ENCODE measurements at places on chromosomes 12 and 14.
A peak's percentile ranks its signal among the peaks of the same experiment; 100 is the strongest.

- no peak for ATAC-seq
Measured at GRCh38 chr12:63862969-63863230, 18.4 kb downstream of the SRGAP1 start.

DNA sequence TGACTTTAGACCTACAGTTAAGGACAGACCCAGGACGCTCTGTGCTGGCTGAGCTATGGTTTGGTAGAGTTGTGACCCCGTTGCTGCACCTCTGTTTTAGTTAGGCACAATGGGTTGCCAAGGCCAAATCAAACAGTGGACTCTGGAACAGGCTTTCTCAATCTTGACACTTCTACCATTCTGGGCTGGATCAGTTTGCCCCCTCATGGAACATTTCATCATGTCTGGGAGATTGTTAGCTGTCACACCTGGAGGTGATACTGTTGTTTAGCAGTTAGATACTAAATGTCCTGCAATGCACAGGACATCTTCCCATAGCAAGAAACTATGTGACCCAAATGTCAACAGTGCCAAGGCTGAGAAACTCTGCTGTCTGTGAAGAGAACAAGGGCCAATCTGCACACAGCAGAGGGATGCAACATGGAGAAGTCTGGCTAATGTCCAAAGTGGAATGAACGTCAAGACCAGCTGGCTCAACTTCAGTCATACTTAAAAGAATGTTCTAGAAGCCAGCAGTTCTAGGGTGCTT, 65.6 kb upstream of the DICER1 start:
- no peak for ATAC-seq

GRCh38 chr14:24053548-24054323, 1.9 kb downstream of the CARMIL3 start:
- ATAC-seq = no peak

GRCh38 chr14:55423969-55424368, 12.3 kb upstream of the ATG14 start:
- no peak for ATAC-seq

GRCh38 chr12:51247523-51248206, 9.0 kb downstream of the DAZAP2 start:
- no peak for ATAC-seq

DNA sequence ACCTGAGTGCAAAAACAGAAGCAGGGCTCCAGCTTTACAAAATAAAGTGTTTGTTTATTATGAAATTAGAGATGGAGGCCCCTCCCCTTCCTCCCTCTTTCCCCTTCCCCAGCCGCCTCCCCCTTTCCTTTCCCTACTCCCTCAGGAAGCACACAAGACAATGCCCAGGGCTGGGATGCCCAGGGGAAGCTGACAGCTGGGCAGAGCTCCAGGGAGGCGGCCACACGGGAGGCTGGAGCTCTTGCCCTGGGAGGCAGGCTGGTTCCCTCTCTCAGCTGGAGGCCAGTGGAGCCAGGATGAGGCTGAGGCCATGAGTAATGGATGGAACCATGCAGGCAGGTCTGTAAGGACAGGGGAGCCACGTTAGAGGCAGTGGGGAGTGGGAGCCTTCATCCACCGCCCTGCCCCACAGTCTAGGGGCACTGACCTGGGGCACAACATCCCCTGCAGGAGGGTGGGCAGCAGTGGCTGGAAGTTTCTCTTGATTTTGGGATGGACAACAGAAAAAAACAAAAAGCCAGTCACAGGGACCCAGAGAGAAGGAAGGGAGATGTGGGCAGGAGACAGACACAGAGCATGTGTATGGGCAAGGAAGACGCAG, 5.1 kb downstream of the PSMB11 start:
- ATAC-seq = no peak

DNA sequence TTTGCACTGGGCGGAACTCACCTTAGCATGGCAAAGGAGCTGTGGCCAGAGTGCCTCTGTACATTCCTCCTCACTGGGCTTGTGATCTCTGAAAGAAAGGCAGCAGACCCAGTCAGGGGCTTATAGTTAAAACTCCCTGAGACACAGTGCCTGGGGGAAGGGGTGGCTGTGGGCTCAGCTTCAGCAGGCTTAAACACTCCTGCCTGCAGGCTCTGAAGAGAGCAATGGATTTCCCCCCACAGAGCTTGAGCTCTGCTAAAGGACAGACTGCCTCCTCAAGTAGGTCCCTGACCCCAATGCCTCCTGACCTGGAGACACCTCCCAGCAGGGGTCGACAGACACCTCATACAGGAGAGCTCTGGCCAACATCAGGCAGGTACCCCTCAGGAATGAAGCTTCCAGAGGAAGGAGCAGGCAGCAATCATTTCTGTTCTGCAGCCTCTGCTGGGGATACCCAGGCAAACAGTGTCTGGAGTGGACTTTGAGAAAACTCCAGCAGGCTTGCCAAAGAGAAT, 327.5 kb upstream of the SLC16A7 start:
- ATAC-seq = no peak

- ATAC-seq = no peak
Measured at GRCh38 chr12:38161123-38162000, 155.2 kb upstream of the ALG10B start.

DNA sequence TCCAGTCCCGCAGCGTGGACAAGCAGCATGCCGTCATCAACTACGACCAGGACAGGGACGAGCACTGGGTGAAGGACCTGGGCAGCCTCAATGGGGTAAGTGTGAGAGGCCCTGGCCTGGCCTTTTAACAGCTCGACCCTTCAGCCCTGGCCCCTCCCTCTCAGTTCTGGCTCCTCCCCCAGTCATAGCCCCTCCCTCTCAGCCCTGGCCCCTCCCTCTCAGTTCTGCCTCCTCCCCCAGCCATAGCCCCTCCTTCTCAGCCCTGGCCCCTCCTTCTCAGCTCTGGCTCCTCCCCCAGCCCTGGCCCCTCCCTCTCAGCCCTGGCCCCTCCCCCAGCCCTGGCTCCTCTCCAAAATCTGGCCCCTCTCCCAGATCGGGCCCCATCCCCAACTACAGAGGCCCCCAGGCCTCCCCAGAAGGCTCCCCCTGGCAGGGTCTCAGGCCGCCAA, 11.2 kb downstream of the CEP170B start:
- peak; percentile 29 for ATAC-seq

GRCh38 chr12:97142737-97143410, 235.8 kb downstream of the NEDD1 start:
- no peak for ATAC-seq

GRCh38 chr12:106281056-106281782, 21.3 kb upstream of the TCP11L2 start:
- ATAC-seq = no peak

- ATAC-seq = no peak
Measured at GRCh38 chr14:81655423-81656314, 122.0 kb upstream of the SEL1L start.

GRCh38 chr12:116492703-116493324, 66.4 kb upstream of the MAP1LC3B2 start:
- no peak for ATAC-seq

GRCh38 chr12:110531741-110532333, 29.7 kb downstream of the RAD9B start:
- ATAC-seq = peak; percentile 72

DNA sequence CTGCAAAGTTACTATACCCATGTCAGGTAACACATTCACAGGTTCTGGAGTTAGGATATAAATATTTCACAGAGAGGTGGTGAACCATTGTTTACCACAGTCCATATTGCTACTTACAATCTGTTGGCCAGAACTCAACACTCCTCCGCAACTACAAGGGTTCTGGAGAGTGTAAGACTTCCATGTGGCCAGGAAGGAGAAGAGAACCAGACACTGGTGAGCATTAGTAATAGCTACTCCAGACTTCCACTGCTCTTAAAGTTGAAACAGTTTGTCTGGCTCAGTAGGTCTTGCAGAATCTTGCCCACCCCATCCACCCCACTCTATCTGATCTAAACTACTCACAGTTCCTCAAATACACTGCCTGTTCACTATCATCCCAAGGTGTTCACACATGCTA, 369.6 kb downstream of the DUSP6 start:
- ATAC-seq = no peak

- no peak for ATAC-seq
Measured at GRCh38 chr14:100882026-100882967, 21.2 kb downstream of the RTL1 start.

- ATAC-seq = no peak
Measured at GRCh38 chr14:71698673-71699072, 233.6 kb upstream of the RGS6 start.

GRCh38 chr12:116257215-116257614, 20.3 kb downstream of the MED13L start:
- ATAC-seq = no peak

DNA sequence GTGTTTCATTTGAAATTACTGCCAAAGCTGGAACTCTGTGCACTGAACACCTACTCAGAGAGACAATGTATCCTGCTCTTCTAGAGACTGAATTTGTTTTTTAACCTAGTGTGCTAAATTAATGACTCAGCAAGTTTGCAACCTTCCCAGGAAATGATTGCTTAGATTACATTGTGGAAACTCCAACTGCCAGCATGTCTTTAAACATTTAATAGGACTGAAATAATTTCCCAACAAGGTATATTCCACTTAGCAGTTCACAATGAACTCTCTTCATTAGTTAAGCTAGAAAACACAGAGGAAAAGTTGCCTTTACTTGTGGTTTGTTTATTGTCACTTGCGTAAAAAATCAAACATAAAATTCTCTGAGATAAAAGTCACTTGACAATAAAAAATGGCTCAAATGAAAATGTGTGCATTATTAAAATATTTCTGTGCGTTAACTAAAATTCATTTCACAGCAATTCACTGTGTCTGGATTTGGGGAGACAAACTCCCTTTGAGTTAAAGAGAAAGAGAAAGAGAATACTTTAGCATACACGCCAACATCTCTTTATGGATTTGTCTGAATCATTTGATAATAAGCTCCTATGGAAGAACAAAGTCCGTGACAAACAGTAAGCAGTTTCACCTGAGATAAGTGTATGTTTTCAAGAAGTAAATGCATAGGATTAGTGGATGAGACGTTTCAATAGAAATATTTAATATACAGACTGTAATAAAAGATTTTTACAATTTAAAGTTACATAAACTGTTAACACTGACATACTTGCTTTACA, 284.0 kb downstream of the PRKD1 start:
- no peak for ATAC-seq

- peak; percentile 96 for ATAC-seq
Measured at GRCh38 chr12:122078141-122079032, at the start of gene MLXIP. Gene MLXIP (plus strand): TSS chr12:122078756. CDS start chr12:122078854, 98 bp downstream.

DNA sequence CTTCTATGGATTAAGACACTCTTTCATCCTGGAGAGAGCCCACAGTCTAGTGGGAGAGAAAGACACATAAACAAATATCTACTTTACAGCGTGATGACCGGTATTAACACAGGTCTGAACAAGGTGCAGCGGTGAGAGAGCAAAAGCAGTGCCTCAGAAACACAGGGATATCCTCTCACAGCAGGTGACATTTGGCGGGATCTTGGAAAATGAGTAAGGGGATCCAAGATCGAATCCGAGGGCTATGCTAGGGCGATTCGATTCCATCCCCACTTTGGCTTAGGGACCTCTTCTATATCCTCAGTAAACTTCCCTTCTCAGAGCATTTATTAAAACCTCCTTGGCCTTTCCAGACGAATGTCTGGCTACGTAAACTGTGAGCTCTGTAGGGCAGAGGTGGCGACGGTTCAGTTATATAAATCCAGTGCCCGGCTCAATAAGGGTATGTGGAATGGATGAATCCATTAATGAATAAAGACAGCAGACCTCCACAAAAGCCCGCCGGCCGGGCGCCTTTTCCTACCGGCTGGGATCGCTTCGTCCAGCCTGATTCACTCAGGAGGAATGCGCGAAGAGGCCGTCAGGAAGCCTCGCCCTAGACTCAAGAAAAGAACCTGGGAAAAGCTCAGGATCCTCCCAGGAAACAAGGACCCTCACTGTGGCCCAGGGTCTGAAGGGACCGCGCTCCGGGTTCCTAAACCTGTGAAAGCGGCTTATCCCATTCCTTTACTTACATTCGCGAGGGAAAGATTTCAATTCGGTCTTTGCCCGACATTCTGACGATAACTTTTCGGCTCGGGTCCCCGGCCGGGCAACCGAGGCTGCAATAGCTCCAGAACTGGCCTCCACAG, 455 bp downstream of the ATP6V1D start:
- no peak for ATAC-seq

DNA sequence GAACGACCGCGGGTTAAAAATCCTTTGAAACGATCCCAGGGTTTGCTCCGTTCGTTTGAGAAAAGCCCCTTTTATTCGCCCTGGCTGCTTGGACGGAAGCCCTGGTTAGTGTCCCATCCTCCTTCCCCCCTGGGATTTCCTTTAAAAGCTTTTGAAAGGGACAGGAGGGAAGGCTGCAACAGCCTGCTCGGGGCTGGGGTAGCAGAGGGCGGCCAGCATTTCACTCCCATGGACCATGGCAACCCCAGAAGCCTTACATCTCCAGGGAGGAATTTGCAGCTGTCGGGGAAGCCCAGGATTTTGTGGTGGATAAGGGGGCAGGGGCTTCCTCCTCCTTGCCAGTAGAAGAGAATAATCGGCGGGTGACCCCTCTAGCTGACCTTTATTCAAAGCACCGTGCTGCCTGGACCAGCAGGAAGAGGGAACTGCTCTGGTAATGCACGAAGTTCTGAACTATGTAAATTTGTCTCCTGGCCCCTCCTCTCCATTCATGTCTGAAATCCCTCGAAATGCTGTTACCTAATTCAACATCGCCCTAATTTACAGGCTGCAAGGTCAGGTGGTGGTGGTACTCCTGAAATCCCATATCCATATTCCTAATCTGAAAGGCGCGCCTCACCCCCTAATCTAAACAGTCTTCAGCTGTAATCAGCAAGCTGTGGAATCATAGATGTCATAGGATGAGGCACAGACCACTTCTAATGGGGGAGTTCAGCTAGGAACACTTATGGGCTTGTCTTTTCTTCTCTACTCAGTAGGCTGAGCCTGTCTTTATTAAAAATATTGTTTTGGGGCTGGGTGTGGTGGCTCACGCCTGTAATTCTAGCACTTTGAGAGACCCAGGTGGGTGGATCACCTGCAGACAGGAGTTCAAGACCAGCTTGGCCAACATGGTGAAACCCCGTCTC, 1.0 kb upstream of the CLIP1 start:
- ATAC-seq = peak; percentile 27

DNA sequence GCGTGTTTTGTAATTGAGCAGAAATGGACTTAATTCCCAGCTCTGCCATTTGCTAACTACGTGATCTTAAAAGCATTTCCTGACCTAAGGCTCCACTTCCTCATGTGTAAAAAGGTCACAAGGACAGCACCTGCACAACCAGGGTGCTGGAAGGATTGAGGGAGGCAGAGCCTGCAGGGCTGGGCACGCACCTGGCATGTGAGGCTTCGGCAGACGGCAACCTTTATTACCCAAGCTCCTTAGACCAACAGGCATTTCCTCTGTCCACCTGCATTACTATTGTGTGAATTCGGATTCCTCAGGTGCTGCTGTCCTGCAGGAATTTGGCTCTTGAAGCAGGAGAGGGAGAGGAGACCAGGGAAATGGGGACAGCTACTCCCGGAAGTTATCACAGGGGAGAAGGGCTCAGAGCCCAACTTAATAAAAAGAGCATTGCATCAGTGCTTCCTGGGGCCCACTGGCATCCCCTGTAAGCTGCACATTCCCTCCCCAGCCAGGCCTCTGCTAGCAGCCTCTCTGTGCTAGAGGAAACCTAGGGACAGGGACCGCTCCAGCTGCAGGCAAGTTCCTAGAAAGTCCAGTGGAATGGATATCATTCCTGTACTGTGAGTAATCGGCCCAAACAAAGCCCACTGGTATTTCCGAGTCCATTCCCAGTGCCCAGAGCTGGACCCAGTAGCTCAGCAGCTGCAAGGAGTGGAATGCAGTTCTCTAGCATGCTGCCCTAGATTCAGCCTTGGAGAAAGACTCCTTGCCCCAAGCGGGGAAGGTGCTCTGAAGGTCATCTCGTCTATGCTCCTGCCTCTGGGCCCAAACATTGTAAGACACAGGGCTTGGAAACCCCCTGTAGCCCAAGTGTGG, 157.1 kb upstream of the CCND2 start:
- no peak for ATAC-seq

All from stimulated activated memory B cell treated with anti-CD40 and anti-IgM and Interleukin-4, amounts not matched to agents 10 μg/mL and 1 μg/mL and 100 μg/mL, for 72 hours (primary cell).